ENCODE measurements at places on chromosomes 16 and 17.

- no peak for DNase-seq
These were observed 295.8 kb downstream of the ZFHX3 start for GRCh38 chr16:72752004-72752695.

DNA sequence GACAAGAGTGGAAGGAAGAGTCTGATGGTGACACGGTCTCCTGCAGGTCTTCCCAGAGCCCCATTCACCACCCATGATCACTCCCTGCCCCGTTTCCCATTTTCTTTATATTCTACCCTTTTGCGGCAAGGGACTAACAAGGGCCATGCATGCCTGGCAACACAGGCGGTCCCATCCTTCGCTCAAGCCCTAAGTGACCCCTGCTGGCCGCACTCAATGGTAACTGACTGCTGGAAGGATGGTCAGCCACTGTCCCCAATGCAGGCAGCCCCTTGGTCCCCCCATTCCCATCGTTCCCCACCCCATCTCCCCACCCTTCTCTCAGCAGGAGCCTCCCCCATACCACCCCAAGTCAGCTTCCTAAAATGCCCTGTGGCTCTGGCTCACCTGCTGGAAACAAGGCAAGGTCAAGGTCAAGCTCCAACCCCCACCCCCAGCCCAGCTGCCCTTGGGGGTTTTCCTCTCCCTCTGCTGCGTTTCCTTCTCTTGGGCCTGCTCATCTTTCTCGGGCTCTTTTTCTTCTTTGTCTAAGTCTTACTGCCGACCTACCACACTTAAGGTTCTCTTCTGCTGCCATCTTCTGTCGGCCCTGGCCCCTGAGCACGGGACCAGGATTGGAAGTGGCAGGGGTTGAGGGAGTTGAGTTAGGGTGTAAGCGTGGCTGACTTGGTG is 116.0 kb downstream of the RPTOR start:
- DNase-seq, result no peak

DNA sequence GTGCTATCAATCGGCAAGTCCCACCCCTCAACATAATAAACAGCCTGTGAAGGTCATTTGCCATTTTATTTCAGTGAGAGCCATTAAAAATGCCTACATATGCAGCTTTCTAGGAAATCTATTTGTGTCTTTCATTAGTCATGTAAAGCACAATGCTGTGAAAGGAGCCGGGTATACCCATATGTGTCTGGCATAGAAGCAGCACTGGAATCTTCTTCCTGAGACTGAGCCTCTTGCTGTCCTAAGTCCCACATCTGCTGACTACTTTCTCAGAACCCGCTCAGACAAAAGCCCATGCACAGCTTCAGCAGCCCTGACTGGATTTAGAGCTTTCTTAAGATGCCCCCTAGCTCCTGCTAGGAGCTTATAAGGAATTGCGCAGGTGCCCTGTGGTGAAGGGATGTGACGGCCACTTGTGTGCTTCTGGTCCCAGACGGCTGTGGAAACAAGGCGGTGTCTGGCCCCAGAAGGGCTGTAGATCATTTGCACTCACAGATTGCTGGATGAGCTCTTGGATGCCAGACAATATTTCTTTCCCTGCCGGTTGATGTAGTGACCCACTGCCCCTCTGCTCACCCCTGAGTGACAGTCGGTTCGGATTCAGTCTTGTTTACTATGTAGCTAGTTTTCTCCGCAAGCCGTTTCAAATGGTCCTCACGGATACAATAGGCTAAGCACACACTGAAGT is 172.2 kb downstream of the ANKFN1 start:
- DNase-seq, result no peak

DNA sequence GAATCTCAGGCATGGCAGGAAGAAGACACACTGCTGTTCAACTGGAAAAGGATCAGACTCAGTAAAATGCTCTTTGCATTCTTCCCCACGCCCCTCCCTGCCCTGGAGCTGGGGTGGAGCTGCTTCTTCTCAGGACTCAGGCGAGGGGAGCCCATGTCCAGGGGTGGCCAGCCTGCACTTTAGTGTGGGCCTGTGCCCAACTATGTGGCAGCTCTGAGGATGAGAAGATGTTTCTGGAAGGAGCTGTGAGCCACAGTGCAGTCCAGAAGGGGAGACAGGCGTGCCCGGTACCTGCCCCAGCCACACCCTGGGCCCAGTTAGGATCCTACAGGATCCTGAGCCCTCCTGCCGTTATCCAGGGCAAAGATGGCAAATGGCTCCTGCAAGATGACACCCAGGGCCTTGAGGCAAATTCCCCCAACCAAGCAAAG is 120.3 kb downstream of the ANKRD11 start:
- DNase-seq, result no peak

GRCh38 chr16:12449795-12450194 is 353.9 kb downstream of the CPPED1 start:
- no peak for DNase-seq

DNA sequence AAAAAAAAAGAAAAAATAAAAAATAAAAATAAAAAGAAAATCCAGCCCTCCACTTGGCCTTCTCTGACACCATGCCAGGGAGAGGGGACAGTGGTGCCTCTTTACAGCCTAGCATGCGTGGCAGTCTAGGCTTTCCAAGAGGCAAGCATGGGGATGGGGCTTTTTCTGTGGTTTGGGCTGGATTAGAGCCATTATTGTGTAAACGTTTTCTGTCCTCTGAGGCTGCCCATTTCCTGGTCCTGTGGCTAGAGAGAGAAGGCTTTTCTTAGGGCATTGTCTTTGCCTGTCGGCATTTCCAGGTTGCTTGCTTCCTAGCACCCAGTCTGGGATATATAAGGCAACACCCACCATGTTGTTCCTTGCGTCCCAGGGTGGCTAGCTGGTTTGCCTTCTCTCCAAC is 2.7 kb upstream of the DHRS7B start:
- no peak for DNase-seq
